ENCODE measurements at places on chromosomes 4 and X.

- no peak for DNase-seq
Observed at GRCh38 chrX:121356850-121357171, 309.4 kb downstream of the GLUD2 start.

DNA sequence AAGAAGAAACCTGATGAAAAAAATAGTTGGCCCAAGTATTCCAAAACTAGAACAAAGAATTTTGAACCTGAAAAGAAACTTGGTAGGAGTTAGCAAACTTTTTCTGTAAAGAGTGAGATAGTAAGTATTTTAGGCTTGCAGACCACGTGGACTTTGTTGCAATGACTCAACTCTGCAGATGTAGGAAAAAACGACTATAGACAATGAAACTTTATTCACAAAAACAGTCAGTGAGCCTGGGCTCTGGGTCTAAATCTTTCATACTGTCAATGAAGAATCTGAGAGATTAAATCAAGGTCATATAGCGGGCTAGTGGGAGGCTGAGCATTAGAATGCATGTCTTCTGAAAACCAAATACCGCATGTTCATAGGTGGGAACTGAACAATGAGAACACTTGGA is 23.0 kb downstream of the SH3D19 start:
- DNase-seq, result no peak

GRCh38 chr4:3286335-3287175 is 6.3 kb upstream of the RGS12 start:
- DNase-seq, result no peak

DNA sequence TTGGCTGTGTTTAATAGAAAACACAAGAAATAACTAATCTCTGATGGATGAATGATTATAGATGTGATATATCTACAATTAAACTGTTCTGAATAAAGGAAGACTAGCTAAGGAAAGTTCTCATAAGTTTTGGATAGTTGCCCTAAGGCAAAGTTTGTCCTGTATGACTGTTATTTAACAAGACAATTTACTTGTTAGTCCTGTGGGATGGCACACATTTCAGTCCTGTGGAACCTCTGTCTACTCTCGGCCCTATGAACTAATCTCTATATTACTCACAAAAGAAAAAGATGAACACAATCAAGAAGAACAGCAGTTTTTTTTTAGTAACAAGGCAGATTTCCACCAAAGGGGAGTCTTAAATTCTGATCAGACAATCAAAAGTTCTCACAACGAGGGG is 314.6 kb downstream of the CCSER1 start:
- no peak for DNase-seq

DNA sequence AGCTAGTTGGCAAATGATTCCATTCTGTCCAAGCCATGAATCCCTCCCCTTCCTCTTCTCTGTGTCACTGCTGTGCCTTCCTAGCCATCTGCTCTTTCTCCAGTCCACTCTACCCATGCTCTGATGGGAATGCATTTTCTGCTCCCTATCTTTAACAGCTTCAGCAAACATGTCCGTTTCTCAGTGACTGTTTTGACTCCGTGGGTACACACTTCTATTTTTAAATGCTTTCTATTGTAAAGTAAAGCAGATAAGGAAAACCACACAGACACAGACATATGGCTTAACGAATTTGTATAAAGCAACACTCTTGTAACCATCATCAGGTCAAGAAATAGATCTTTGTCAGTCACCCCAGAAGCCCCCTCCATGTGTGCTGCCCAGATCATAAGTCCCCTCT is 72.4 kb upstream of the KLHL13 start:
- DNase-seq, result no peak

- no peak for DNase-seq
Observed at GRCh38 chr4:147492306-147492705, 11.4 kb downstream of the EDNRA start.

- DNase-seq, result no peak
Observed at GRCh38 chr4:11730545-11730944, 301.9 kb upstream of the HS3ST1 start.

DNA sequence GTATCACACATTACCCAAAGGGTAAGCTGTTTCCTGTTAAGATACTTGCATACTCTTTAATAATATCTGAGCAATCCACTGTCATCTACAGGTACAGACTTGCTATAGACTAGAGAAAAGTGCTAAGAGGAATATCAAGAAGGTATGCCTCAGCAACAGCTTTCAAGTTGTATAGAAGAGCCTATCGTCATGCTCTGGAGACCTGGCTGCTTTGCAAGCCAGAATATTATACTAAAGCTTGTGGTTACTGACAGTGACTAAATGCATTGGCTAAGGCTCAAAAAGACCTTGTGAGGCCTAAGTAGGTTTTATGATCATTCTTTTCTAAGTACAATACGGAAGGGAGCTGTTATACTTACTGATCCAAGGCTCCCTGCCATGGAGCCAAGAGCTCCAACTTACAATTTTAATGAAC is 11.3 kb downstream of the LAMP2 start:
- peak; percentile 68 for DNase-seq

- DNase-seq, result no peak
Observed at GRCh38 chr4:13032936-13033335, 451.2 kb downstream of the RAB28 start.

- DNase-seq, result no peak
Observed at GRCh38 chrX:129749069-129749468, 10.3 kb downstream of the XPNPEP2 start.

DNA sequence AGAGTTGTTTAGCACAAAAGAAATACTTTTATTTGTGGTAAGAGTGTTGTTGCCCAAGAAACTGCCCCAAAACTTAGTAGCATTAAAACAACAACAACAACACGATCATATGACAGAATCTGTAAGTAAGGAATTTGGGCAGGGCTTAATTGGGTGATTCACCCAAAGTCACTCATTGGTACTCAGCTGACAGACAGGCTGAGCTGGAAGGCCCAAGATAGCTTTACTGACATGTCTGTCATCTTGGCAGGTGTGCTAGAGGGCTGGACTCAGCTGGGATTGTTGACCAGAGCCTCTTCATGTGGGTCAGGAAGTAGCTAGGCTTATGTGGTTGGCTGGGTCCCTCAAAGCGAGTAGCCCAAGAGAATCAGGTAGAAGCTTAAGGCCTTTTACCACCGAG is 52.3 kb downstream of the KIAA0232 start:
- DNase-seq, result peak; percentile 18

DNA sequence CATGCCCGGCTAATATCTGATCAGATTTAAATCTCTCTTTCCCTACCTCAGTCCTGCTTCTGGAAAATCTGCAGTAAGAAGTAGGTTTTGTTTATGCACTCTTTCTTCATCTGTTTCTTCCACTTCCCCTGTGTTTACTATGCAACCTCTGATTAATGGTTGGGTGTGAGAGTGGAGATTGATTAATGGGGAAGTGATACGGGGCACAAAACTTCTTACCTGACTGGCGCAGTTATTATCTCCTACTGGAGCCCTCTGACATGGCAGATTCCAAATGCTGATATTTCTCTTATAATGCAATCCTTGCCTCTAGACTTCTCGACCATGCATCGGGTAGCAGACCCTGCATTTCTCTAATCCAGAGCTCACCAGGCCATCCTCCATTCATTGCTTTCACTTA is 60.2 kb upstream of the HPGD start:
- no peak for DNase-seq

Measured in kidney epithelial cell (primary cell).